ENCODE measurements at places on chromosomes 1 and 21.

- DNase-seq = no peak
Measured at GRCh38 chr1:33902486-33903209, 38.8 kb downstream of the HMGB4 start.

- DNase-seq = no peak
Measured at GRCh38 chr1:169858467-169858866, 35.2 kb downstream of the SCYL3 start.

DNA sequence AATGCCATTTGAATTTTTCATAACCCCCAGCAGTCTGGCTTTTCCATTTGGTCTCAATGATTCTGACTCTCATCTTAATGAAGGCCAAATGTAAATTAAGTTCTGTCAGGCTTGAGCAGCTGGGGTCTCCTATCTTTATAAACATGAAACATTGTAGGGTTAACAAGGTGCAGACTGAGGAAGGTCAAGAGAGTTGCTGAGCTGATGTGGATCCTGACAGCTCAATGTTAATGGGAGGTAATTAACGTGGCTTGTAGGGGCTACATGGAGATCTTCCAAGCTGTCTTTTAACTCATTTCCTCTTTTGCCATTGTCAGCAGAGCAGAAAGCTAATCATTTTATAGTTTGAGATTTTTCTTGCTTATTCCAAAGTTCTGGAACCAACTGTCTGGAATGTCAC lies 55.2 kb downstream of the FGGY start:
- DNase-seq = no peak

- DNase-seq = peak; percentile 15
Measured at GRCh38 chr1:32612189-32612881, 38.0 kb downstream of the ZBTB8OS start.

Measured in stimulated activated CD8-positive, alpha-beta memory T cell treated with anti-CD3 and anti-CD28 coated beads, Interleukin-2, amount 100 ng/mL, for 1 hour (primary cell).